ENCODE measurements at places on chromosomes 2 and 18. TPM values are rescaled to one million over a fixed set of nuclear protein-coding genes. Genes with fewer than 3 reads are reported as not detected.

PCARE gene
- total RNA-seq = not detected

FASTKD1 gene
- total RNA-seq = 37.6 TPM

LYPD6B gene
- 6.1 TPM for total RNA-seq

IL36A gene
- total RNA-seq = not detected

SNORC gene
- total RNA-seq = 14.0 TPM

KCNJ13 gene
- total RNA-seq = not detected

CPLX4 gene
- total RNA-seq = not detected

FAM110C gene
- total RNA-seq = 20.3 TPM

APLF gene
- total RNA-seq = 1.6 TPM

TAF4B gene
- total RNA-seq = 17.8 TPM

DSG1 gene
- not detected for total RNA-seq

DNA sequence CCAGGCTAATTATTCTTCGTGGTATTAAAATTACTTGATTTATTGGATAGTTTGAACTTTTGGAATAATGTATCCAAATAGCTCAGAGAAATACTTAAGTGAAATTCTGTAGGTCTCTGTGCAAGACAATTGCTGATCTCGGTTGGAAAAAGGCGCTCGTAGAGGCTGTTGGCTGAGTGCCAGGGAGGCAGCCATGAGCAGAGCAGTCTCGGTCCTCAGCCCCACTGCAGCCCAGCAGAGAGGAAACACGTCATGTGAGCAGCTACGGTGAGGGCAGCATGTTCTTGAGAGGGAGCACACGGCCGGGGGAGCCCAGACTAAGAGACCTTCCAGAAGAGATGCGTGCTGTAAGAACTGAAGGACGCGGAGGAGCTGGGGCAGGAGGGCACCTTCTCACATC lies 42.5 kb downstream of the DCDC2C start:
- DNase-seq = no peak

DNA sequence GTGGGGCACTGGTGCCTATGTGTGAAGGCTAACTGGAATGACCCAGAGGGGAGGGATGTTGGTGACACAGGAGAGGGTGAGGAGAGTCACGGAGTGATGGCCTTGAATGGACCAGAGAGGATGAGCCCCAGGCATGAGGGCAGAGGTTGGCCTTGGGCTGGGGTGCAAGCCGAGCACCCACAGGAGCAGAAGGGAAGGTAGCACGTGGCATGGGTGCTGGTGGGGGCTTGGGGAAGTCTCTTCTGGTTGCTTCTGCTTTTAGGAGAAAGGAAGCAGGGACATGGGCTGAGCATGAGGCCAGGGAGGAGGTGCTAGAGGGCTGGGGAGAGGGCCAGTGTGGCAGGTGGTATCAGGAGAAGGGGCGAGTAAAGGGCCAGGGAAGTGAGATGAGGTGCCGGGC lies 183.8 kb downstream of the DYSF start:
- DNase-seq = no peak

- DNase-seq = no peak
Measured at GRCh38 chr2:136019306-136019705, 33.9 kb upstream of the DARS1 start.

DNA sequence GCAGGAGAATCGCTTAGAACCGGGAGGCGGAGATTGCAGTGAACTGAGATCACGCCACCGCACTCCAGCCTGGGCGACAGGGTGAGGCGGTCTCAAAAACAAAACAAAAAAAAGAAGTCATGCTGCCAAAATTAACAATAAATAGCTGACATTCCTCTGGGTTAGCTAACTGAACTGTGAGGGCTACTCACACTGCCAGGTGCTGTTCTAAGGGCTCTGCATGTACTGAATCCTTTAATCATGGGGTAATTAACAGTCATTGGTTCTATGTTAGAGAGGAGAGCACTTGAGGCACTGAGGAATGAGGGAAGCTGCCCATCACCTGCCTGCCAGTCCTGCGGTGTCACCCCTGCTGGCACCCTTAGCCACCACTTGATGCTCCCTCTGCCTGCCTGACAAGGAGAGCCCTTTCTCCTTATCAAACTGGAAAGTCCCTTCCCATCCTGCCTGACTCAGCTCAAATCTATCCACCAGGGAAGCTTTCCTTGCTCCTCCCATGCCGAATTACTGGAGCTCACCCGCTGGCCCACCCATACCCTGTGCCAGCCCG lies 73.0 kb upstream of the RIOK3 start:
- no peak for DNase-seq

GRCh38 chr2:60158262-60158661 lies 395.2 kb downstream of the BCL11A start:
- DNase-seq = no peak

- DNase-seq = no peak
Measured at GRCh38 chr2:120579916-120580685, 155.6 kb upstream of the GLI2 start.

GRCh38 chr2:102129951-102130646 lies 12.4 kb upstream of the IL1R1 start:
- DNase-seq = no peak

- DNase-seq = no peak
Measured at GRCh38 chr2:201781557-201782051, 871 bp upstream of the ALS2 start.

DNA sequence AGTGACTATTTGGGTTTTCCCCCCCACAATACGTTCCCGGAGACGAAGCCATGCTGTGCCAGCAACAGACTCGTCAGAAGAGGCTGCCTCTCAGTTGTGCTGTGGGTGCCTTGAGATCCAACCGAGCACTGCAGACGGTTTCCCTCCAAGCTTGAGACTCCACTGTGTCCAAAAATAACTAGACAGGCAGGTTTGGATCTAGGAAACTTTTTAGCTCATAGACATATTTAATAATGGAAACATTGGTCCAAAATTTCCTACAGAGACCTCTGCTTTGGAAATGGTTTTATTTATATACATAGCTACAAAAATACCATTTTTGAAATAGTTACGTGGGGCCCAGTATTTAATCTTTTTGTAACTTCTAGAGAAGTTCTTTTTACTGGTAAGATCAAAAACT lies 63.1 kb upstream of the SPATS2L start:
- no peak for DNase-seq

- no peak for DNase-seq
Measured at GRCh38 chr2:100513650-100514049, 43.4 kb downstream of the NMS start.

- no peak for DNase-seq
Measured at GRCh38 chr2:37858400-37858711, 66.7 kb upstream of the RMDN2 start.

GRCh38 chr2:3317277-3317685 lies 60.3 kb downstream of the EIPR1 start:
- no peak for DNase-seq

DNA sequence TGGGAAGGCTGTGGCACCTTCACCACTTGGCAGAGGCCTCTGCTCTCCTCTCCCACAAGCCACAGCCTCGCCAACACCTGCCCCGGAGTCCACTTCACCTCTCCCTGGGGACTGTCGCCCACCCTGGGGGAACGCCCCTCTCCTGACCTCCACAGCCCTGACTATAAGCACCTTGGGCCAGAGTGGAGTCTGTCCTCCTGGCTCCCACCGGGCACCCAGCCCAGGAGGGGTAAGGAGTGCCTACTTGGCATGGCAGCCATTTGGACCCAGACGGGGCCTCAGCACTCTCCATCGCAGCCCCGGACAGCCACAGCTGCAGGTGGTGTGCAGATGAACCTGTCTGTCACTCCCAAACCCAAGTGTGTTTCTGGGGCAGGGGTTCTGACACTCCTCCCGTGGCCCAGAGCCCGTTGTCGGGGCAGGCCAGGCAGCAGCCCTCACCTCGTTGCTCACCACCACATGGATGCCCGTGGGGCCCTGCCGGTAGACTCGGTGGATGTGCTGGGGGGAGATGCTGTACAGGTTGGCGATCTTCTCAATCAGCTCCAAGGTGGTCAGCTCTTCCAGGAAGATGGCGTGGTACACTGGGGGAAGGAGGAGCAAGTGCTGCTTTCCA lies 53.5 kb downstream of the TFCP2L1 start:
- DNase-seq = no peak

DNA sequence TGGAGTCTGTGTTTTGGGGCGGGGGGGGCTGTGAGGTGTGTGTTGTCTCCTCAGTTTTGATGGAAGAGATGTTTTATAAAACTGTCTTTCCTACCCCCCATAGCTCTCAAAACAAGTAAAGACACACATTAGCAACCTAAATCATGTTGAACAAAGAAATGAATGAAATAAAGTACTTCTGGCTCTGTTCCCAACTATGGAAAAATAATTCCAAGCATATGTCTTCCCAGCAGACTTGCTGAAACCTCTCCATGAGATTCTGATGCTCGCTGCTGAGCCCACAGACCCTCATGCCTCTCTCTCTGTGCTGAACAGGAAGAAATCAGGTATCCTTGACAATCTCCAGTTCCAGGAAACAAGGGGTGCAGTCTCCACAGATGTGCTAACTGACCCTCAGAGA lies 226.7 kb upstream of the KLHL29 start:
- DNase-seq = no peak

- no peak for DNase-seq
Measured at GRCh38 chr2:222494104-222494739, 69.9 kb downstream of the SGPP2 start.

- no peak for DNase-seq
Measured at GRCh38 chr2:173874894-173875237, 90.3 kb downstream of the SP3 start.

DNA sequence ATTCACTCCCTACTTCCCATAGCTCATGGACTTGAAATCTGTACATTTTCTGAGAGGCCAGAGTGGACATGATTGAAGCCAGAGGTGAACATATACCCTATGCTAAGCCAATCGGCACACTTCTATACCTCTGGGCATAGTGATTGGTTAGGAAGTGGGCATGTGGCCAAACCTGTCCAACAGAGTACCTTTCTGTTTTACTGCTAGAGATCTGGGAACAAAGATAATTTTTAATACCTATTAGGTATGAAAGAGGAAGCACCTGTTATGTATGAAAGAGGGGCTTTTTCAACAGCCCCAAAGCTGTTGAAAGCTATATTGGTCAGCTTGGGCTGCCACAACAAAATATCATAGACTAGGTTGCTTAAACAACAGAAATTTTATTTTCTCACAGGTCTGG lies 27.7 kb downstream of the METTL8 start:
- DNase-seq = no peak

GRCh38 chr2:154640000-154640399 lies 58.5 kb upstream of the KCNJ3 start:
- DNase-seq = no peak

DNA sequence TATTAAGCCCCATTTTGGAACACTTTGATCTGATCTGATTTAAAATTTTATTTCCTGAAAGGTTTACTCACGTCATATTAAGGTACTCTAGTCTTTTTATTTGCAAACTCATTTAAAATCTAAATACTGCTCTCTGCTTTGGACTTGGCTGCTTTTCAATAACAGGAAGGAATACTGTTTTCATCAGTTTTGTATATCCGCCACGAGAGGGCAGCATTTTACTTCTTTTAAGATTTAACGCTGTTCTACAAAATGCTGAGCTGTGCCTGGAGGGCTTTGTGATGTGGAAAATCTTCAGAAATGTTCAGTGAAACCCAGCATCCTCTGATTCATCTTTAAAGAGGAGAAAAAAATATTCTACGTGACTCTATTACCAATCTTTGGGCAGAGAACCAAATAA lies 37.5 kb upstream of the SLC38A11 start:
- DNase-seq = peak; percentile 58

GRCh38 chr2:102664471-102664909 lies 45.1 kb downstream of the SLC9A2 start:
- DNase-seq = peak; percentile 87

- DNase-seq = no peak
Measured at GRCh38 chr2:147441182-147441581, 403.6 kb upstream of the ACVR2A start.

DNA sequence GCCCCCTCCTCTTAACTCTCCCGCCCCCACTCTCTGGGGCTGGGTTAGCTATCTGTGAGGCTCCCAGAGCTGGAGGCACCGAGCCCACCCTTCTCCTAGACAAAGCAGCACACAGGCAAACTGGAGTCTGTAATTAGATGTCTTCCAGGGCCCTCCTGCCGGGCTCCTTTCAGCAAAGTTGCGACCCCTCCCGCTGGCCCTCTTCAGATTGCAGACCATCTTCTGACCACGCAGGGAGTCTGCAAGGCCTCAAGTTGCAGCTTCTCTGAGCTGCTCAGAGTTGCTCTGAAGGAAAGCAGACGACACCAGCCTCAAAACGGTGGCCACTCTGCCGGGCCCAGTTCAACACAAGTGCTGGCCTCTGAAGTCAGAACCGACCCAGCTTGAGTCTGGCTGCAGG lies 228.4 kb upstream of the COPS8 start:
- DNase-seq = no peak

GRCh38 chr2:226673314-226673723 lies 126.3 kb downstream of the IRS1 start:
- DNase-seq = peak; percentile 98

DNA sequence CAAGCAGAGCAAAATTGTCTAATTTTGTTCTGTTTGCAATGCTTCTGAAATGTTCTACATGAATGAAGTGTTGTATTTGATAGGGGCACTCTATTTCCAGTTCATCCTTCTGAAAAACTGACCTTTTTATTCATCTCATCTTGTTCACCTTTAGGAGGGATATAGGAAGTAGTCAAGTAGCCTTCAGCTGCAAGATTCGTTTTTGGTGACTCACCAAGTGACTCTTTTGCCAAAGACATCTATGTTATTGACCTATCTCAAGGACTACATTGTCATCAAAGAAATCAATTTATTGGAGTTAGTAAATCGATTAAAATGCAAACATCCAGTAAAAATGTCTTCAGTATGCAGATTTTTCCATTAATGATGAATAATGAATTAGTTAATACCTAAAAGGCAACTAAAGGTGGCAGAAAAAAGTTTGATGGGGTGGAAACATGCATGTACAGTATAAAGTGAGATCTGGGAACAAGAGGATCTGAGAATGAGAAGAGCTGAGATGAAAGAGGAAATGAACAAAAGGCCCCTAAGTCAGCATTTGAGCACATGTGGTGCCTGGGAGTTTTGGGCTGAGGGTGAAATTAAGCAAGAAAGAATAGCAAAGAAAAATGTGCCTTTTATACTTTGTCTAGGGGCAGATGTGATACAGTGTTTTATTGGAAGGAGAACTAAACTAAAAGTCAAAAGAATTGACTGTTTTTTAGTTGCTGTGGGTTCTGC lies 255.1 kb upstream of the LINC00305 start:
- DNase-seq = no peak

Data from HCT116 (cell line).